ENCODE measurements at places on chromosomes 4 and X.
A peak's percentile ranks its signal among the peaks of the same experiment; 100 is the strongest.

DNA sequence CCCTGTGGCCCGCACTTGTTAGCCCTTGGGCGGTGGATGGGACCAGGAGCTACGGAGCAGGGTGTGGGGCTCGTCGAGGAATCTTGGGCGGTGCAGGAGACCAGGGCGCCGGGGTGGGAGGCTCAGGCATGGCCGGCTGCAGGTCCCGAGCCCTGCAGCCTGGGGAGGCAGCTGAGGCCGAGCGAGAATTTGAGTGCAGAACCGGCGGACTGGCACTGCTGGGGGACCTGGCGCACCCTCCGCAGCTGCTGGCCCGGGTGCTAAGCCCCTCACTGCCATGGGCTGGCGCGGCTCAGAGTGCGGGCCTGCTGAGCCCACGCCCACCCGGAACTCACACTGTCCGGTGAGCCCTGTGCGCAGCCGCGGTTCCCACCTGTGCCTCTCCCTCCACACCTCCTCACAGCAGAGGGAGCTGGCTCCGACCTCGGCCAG lies 73.6 kb upstream of the TLL1 start:
- DNase-seq = no peak

DNA sequence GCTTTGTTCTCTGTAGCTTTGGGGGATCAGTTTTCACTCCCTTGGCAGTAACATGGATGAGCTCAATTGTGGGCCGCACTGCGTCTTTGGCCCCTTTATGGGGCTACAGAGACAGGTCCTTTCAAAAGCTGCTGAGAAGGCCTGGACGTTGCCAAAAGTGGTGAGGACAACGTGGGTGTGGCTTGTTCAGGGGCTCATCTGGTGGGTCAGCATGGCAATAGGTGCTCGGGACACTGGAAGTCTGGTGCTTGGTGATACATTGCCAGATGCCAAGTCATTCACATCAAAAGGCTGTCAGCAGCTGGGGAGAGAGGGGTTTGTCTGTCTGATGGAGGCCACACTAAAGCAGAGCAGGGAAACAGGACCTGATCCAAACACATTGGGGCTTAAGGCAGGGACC lies 149.8 kb upstream of the EOLA2 start:
- no peak for DNase-seq

DNA sequence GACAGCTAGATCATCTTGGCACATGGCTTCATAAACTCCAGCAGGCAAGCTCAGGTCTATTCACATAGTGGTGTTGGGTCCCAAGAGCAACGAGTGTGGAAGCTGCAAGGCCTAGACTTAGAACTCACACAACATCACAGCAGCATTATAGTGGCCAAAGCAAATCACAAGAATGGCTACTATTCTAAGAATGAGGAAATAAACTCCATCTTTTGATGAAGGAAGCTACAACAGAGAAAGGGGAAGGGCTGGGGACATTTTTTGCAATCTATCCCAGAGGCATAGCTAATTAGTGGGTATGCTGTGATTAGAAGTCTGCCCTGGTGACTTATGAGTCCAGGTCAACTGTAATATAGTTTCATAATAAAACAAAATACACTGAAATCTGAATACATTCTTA lies 42.9 kb upstream of the TAB3 start:
- DNase-seq = no peak

DNA sequence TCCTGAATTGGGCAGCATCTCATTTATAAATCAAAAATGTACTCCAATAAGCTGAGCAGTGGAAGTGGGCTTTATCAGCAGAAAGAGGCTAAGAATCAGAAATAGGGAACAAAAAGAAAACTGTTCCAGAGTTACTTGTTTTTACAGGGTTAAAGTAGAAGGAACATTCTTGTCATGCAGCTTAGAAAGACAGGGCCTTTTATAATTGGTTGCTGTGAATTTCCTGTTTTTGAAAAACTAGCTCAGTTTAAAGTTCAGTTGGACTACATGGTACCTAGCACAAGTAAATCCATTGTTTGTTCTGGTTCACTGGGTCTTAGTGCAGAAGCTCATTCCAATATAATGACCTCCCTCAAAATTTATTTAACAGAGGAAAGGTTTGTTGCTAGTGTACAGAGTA lies 200.8 kb downstream of the GRIA2 start:
- no peak for DNase-seq

DNA sequence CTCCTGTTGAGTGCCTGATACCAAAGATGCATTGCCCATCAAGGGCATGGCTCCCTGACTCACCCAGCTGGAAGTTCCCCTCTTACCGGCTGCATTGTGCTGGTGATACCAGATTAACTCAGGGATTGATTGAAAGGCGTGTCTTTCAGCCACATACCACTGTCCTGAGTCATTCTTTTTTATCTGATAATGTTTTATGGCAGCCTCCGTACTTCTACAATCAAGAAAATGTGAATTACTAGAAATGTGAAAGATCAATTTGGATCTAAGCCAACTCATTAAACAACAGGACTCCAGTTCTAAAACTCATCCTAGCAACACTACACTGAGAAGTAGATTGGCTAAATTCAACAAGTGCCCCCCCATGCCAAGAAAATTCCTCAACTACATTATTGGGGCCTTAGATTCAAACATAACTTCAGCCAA lies 40.0 kb downstream of the TXK start:
- peak; percentile 69 for DNase-seq

GRCh38 chrX:39679497-39680157 lies 418.1 kb downstream of the BCOR start:
- no peak for DNase-seq

- no peak for DNase-seq
These were observed 92.2 kb downstream of the AFF2 start for GRCh38 chrX:148592595-148592994.

DNA sequence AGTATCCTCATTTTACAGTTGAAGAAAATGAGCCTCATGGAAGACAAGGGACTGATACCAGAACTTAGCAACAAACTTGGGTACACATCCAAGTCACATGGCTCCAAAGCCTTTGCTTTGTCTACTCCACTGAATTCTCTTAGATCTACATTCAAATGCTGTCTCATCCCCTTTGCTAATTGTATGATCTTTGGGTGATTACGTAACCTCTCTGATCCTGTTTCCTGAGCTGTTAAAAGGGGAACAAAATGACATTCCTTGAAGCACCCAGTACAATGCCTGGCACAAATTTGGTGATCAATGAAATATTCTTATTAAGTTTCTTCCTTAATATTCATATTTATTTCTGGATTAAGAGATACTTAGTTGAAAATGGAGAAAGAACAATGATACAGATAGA lies 5.9 kb upstream of the HPGD start:
- DNase-seq = no peak

GRCh38 chr4:145056325-145057130 lies 41.5 kb downstream of the ANAPC10 start:
- DNase-seq = no peak

- DNase-seq = no peak
These were observed 291.3 kb downstream of the GUCY2F start for GRCh38 chrX:109190542-109190941.

DNA sequence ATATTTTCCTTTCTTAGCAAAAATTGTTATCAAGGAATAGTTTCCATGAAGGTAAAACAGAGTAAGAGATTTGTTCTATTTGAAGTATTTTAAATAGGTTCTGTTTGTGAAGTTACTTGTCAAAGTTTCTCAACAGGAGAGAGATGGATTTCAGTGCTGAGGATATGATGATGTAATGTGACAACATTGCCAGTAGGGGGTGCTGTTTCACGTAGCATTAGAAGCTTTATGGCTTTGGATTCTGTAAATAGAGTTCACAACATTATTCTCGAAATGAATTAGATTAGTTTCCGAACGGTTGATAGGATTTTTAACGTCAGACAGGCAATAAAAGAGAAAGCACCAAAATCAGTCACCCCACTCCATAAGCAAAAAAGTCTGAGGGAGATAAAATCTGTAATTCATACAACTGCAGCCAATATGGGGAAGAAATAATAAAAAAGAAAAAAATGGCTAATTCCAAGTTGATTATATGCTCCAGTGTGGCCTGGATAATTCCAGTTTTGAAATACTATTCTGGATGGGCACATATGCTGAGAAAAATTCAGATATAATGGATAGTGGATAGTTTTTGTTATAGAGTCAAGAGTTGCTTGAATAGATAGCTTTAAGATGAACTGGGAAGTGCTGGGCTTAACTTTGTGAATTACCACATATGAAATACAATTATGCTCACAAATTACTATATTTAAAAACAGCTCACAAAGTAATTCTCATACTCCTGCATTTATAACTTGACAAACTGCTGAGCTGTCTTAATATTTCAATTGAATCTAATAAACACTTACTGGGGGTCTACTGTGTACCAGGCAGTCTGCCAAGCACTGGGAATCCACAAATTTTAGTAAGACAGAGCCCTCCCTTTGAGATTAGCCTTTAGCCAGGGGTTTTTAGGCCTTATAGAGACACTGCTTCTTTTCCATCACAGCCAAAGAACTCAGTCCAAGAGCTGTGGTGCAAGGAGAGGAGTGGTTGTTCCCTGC lies 109.1 kb downstream of the GPAT3 start:
- DNase-seq = no peak

GRCh38 chr4:161948026-161948770 lies 215.6 kb downstream of the FSTL5 start:
- no peak for DNase-seq

GRCh38 chrX:69615779-69616456 lies at the start of gene EDA:
TSS of gene EDA (plus strand) at chrX:69616113.
- peak; percentile 77 for DNase-seq

- peak; percentile 57 for DNase-seq
These were observed 9.0 kb upstream of the PITX2 start for GRCh38 chr4:110631584-110632505.

DNA sequence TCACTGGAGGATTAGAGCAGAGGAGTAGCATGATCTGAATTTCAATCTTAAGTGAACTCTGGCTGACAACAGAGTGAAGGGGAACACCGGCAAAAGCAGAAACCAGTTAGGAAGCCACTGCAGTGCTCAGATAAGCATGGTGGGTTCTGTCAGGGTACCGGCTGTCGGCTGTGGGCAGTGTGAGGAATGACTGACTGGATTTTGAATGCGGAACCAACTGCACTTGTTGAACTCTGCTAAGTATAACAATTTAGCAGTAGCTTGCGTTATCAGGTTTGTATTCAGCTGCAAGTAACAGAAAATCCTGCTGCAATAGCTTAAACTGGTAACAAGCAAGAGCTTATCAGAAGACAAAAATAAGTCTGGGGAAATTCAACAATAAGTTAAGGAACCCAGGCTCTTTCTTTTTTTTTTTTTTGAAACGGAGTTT lies 5.2 kb downstream of the HTT start:
- DNase-seq = no peak

- no peak for DNase-seq
These were observed 133.1 kb downstream of the AFAP1 start for GRCh38 chr4:7806338-7807090.
